Stimulated activated CD4-positive, alpha-beta T cell treated with anti-CD3 and anti-CD28 coated beads, Interleukin-4, amount 100 ng/mL, for 1 hour (primary cell): ENCODE measurements at places on chromosomes 11 and 22.
A peak's percentile ranks its signal among the peaks of the same experiment; 100 is the strongest.

- DNase-seq, result no peak
These were observed 179.2 kb downstream of the C11orf91 start for GRCh38 chr11:33521384-33521783.

DNA sequence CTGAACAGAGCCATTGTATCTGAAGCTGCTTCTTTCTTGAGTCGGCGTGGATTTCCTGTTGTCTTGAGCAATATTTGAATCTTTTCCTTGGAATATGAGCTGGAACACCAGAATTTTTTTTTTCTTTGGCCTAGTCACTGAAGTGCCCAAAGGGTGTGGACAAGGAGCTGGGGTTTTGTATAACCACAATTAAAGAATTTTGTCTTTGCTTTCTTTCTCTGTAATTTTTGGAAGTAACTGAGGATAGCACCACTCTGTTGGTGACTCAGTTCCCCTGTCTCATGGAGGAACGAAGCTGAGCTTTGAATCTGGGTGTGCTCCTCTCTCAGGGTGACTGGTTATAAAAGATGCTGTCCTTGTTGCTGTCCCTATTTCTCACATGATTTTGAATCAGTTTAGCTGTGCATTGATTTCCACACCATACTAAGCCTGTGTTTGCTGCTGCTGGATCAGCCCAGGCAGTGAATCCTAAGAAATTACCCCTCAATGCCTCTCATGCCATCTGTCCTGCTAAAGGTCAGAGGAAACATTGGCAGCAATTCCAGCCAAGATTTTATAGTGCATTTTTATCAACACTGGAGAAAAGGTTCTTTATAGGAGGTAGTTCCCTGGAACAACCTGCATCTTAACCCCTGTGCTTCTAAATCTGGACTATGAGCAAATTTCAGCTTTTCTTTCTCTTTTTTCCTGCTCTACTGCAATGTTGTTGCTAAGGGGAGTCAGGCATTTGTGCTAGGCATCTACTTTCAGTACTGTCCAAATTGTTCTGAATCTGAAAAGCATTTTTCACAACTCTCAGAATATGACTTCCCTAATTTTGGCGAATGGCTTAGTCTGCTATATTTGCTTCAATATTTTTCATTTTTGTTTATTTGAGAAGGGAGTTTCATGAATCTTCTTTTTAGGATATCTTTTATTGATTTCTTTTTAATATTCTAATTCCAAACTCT lies 540.8 kb downstream of the SOX6 start:
- DNase-seq, result no peak

DNA sequence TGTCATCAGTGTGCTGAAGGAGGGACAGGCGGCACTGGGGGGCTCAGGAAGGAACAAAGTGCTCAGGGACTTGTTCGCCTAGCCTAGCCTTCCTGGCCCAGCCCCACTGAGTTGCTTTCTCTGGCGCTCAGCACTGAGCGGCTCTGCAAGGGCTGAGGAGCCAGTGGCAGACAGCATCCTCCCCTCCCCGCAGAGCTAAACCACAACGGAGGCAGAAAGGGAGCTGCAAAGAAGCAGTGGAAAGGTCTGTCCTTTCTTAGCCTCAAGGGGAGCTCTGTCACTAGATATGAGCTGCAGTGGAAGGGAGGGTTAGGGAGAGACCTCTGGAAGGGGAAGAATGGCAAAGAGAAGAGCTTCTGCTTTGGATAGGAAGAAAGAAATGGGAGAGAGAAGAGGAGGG lies 89.7 kb upstream of the PHOX2A start:
- DNase-seq, result peak; percentile 16

DNA sequence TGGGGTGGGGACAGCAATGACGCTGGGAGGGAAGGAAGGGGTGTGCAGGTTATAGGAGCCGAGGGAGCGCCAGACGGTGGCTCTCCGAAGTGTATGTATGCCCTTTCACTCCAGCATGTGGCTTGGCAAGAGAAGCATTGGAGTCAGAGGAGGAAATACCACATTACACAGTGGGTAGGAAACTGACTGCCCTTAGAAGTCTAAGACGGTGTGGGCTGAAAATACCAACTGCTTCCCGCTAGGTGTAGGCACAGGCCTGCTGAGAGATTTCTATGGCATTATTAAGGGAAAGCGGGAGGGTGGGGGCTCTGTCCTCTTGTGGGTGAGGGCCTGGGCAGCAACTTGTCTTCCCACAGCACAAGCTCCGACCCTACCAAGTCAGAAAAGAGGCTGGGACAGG lies 44.7 kb downstream of the CACNG2 start:
- DNase-seq, result no peak

GRCh38 chr11:33391893-33392251 lies 134.7 kb downstream of the HIPK3 start:
- DNase-seq, result no peak

DNA sequence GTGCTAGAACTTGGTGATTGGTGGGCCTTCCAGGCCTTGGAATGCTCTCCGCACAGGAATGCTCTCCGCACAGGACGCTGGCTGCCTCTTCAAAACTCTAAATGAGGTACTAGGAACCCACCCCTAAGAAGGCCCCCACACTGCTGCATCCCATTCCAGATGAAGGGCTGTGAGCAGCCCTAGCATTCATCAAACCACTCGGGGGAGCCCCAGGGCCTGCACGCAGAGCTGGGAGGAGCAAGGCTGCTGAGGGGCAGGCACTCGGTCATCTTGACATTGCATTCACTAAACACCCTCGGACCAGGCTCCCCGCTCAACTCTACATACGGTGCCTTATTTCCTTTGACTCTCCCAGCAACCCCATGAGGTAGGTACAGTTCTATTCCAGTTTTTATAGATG lies 49.2 kb upstream of the EMID1 start:
- no peak for DNase-seq

DNA sequence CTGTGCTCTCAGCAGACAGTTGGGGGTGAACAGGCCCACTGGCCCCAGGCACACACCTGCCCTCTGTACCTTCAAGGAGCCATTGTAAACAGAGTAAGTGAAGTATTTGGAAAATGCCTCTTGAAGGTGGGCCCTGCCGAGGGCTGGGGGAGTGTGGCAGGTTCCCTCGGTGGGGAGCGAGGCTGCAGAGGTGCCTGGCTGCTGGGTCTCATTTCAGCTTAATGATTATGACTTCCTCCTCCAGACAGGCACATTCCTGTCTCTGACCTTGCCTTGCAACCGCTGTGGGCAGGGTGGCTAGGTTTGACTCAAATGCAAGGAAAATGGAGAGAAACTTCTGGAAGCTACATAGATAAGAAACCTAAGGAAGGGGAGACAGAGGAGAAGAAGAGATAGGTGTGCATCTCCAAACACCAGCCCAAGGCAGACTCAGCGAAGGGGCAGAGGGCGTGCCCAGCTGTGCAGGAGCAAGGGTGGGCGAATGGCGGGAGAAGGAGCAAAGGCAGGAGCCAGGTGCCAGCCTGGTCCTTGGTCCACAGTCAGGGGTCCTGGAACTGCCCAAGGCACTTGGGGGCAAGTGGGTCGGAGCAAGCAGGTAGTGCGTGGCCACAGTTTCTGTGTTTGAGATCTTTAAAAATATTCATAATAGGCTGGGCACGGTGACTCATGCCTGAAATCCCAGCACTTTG lies 14.0 kb downstream of the GRAMD4 start:
- DNase-seq, result no peak

- no peak for DNase-seq
These were observed 4.0 kb downstream of the FXYD2 start for GRCh38 chr11:117820516-117820915.

- no peak for DNase-seq
These were observed 195.8 kb downstream of the HIPK3 start for GRCh38 chr11:33452836-33453624.

GRCh38 chr11:72493426-72494108 lies 59.2 kb upstream of the CLPB start:
- DNase-seq, result no peak

DNA sequence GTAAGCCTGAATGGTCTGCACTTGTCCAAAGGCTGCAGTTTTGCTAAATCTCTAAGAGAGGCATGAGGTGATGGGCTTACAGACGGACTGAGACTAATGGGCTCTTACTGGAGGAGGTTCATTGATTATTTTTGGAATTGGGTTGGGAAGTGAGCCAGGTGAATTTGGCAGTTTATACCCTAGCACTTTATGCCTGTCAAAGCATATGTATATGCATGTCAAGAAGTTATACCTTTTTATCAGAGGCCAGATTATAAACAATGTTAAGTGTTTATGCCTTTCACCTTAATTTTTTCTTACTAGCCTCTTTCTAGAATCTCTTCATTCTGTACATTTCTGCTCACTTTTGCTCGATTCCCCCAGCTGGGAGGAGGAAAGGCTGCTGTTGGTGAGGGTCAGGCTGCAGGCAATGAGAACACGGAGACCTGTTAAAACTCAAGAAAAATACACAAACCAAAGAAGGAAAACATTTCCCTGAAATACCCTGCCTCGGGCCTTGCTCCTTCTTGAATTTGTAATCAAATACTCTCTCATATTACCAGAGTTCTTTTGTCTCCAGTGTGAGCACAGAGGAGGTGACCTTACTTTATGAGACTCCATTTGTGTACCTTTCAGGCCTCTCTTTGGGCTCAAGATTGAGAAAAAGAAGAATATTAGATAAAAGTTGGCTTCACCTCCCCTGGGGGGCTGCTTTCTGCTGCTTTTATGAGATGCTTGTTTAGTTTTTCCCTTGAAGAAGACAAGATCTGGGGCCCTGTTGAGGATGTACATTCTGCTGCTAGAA lies 19.6 kb downstream of the NAT10 start:
- no peak for DNase-seq
